GM13977 (cell line): ENCODE measurements at places on chromosomes 11 and 22.

DNA sequence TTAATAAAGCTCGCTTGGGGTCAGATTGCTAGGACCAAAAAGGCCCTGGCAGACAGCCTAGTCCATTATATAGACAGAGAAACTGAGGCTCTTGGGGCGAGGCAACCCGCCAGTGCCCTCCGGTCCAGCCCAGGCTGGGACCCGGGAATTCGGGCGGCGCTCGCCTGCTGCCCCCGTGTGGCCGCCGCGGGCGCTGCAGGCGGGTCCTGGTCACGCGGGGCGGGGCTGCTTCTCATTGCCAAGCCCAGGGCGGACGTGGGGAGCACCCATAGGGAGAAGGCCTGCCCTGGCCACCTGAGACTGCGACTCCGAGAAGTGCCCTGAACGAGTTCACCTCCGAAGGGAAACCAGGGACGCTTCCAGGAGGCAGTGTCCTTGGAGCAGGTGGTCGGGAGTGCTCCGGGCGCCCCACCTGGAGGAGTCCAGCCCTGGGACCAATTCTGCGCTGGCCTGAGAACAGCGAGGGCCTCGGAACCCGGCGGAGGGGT, 36.0 kb upstream of the CSNK1E start:
- peak; percentile 83 for DNase-seq

DNA sequence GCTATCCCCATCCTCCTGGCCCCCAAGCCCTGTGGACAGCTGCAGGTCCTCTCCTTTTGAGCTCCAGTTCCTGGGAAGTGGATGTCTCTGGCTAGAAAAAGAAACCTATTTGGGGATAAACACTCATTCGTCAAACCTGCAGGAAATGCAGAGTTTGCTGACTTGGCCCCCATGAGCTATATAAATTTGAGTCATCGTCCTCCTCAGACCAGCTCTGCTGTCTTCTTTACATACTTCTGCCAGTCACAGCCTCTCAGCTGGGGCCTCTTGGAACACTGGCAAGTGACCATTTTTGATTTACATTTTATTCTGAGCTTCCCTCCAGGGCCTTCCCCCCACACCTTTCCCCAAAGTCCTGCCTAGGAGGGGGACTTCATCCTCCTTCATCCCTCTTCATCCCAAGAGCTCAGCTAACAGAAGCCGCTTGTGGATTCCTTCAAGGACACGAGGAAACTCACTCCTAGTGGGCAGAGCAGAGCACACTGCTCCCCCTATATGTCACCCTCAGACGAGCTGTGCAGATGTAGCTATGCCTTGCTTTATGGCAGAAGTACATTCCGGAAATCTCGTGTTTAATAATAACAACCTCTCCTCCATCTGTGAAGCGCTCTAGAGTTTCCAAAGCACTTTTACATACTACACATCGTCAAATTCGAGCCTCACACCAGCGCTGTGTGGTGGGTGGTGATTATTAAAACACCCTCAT, 131.8 kb downstream of the FEZ1 start:
- DNase-seq, result no peak

GRCh38 chr11:78345450-78345849, 72.2 kb downstream of the GAB2 start:
- DNase-seq, result no peak

GRCh38 chr11:72720047-72720446, 32.2 kb downstream of the ARAP1 start:
- DNase-seq, result no peak

DNA sequence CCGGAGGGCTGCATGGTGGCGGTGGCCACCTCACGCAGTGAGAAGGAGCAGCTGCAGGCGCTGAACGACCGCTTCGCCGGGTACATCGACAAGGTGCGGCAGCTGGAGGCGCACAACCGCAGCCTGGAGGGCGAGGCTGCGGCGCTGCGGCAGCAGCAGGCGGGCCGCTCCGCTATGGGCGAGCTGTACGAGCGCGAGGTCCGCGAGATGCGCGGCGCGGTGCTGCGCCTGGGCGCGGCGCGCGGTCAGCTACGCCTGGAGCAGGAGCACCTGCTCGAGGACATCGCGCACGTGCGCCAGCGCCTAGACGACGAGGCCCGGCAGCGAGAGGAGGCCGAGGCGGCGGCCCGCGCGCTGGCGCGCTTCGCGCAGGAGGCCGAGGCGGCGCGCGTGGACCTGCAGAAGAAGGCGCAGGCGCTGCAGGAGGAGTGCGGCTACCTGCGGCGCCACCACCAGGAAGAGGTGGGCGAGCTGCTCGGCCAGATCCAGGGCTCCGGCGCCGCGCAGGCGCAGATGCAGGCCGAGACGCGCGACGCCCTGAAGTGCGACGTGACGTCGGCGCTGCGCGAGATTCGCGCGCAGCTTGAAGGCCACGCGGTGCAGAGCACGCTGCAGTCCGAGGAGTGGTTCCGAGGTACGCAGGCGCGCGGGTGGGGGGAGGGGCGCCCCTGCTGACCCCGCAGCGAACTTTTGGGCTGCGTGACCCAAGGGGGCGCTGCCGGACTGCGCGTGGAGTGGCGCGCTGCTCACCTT, 670 bp downstream of the NEFH start:
- no peak for DNase-seq

GRCh38 chr22:27019827-27020226, 362.4 kb downstream of the MIAT start:
- DNase-seq, result no peak

DNA sequence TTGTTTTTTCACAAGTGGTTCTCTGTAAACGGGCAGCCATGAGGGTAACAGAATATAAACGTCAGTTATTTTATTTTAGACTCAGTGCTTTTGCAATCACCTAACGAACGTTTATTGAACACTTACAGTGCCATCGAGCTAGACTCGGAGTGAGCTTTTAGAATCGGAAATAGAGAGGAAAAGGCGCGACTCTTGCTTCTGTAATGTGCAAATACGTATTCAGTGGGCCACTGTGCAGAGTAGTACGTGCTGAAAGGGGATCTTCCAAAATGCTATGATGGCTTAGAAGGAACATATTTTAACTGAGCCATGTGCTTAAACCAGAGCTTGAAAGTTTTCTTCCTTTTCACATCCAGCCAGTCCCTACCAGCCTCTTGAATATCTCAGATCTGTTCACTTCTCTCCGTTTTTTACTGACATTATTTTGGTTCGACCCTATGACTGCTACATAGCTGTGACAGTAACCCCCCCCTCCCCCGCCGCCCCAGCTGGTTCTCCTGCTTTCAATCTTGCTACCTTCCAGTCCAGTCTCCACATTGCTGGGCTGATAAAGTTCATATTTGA, 468 bp downstream of the DDIAS start:
- DNase-seq, result no peak

GRCh38 chr11:22730319-22730718, 63.9 kb downstream of the GAS2 start:
- DNase-seq, result peak; percentile 5

DNA sequence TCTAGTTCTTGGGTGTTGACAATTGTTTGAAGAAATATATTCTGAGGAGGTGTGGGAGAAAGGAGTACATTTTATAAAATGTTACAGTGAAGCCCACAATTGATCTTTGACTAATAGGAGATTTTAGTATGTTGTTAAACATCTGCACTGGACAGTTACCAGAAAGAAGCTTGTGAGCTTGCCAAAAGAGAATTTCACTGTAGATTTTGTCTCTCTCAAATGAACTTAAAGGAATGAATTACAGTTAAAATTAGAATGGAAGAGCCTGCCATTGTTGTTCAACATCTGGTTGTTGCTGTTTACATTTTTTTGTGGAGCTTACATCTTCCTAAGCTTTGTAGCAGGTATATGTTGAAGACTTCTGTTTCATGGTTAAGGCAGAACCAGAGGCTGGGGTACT, 620.5 kb upstream of the CCDC179 start:
- no peak for DNase-seq

DNA sequence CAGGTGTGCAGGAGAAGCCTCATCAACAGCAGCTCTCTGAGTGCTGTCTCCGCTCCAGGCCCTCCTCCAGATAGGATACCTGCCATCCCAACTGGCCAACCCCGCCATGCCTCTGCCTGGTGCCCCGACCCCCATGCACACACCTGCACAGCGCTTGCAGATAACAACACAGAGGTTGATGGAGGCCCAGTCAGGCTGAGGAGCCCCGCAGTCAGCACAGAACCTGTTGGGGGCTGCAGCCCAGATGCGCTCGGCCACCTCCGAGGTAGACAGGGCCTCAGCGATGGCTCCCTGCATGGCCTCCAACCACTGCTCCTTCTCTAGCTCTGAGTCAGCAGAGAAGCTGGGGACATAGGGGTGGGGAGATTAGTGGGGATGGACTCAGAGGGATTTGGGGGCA, 32.8 kb upstream of the PDE2A start:
- no peak for DNase-seq

DNA sequence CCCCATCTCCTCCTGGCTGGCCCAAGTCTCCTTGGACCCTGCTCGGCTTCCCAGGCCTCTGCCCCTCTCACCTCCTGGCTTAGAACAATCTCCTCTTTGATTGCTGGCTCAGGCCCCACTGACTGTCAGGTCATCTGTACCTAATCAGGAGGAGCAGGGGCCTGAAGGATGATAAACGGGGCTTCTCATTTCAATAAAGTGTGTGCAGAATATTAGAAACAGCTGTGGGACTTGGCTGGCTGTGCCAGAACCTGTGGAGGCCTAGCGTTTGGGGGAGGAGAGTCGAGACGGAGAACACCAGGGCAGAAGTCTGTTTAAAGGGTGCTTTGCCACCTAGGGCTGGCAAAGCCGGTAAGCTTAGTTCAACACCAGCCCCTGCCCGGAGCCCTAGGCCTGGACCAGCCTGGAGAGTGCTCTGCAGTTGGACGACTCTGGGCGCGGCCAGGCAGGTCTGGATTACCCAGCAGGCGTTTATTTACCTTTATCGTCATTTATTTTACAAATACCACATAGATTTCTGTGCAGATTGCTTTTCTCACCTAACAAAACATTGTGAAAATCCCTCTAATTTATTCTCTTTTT, 10.1 kb upstream of the VSIG10L2 start:
- no peak for DNase-seq

DNA sequence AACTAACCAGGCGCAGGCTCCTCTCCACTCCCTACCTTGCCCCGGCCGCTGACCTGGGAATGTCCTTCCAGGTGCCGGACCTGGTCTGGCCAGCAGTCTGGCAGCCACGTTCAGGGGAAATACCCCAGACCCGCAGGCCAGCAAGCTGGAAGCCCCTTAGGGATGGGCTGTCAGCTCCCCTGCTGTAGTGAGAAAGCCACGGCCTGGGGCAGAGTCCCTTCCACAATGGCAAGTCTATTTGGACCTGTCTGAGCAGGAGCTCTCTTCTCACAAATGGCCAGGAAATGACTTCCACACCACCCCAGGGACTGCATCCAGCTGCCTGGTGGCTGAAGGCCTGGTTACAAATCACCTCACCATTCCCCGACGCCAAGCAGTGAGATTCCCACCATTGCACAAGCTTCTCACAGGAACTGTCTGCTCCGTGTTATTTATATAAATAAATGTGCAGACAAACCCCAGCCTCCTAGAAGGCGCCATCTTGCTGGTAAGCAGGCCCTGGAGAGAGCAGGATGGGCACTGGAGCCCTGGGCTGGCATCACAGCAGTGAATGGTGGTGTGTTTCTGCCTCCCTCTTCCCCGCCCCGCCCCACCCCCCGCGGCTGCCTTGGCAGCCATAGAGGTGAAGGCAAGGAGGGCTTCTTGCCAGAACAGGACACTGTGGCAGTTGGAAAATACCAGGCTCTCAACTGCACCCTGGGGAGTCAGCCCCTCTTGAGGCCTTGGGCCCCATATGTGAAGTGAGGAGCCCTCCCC, 23.7 kb downstream of the RSPH14 start:
- no peak for DNase-seq

DNA sequence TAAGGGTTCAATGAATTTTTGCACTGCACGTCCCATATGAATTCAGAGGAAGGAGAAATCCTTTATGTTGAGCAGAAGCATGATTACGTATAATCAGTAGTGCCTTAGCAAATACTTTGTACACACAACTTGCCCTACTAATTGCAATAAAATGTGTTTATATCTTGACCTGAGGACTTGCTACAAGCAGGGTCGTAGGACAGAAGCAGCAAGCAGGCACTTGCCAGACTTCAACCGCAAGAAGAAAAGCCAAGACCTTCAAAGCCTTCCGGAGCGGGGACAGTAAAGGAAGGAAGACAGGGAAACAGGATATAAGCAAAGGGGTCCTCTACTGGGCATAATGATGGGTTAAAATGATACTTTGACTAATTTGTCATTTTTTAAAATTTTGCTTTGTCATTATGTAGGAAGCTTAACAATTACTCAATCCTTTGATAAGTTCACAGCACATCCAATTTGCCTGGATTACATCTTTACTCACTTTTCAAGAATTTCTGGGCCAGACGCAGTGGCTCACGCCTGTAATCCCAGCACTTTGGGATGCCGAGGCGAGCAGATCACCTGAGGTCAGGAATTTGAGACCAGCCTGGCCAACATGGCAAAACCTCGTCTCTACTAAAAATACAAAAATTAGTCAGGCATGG, 23.2 kb upstream of the UBASH3B start:
- no peak for DNase-seq

DNA sequence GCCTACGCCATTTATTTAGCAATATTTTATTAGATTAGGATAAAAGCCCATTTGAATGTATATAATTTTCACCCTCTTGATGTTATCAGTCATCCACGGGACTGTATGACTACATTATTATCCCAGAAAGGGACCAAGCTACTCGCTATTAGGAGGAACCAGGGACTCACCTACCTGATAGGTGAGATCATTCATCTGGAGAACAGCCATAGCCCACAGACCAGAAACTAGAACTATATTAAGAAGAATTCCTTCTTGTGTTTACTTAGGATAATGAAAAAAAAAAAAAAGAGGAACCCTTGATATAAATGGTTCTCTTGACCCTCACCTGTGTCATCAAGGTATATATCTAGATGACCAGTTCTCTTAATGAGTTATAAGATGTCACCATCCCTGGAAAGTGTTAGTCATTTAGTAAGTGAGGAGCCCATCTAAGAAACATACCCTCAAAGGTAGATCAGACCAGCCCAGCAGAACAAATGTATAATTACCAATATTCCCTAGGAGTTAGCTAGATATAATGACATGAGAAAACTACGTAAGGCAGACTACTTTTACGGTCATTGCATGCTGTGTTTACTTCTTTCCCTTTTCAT, 8.0 kb downstream of the SIK3 start:
- no peak for DNase-seq

- peak; percentile 31 for DNase-seq
Observed at GRCh38 chr11:6022956-6023355, 7.6 kb downstream of the OR56A1 start.

GRCh38 chr11:108223348-108224149, 682 bp downstream of the ATM start:
- DNase-seq, result no peak

- DNase-seq, result no peak
Observed at GRCh38 chr11:9362393-9362863, 22.0 kb upstream of the IPO7 start.

DNA sequence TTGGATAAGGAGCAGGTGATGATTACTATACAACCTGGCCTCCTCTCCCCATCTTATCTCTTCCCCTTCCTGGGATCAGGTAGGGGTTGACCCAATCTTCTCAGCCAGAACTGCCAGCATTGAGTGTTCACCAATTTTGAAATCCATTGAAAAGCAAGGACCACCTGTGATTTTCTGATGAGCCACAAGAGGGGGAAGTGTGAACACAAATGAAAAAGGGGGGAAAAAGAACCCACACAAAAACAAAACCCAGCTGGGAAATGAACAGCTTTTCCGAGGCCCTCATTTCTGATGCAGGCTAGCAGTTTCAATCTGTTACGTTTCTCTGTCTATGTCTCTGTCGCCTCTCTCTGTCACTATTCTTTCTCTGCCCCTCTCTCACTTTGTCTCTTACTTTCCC, 161.9 kb downstream of the INSC start:
- no peak for DNase-seq

- no peak for DNase-seq
Observed at GRCh38 chr22:32208681-32209080, 3.8 kb upstream of the RFPL2 start.

- DNase-seq, result no peak
Observed at GRCh38 chr22:29773233-29773632, 6.1 kb downstream of the UQCR10 start.
